ENCODE measurements at places on chromosomes 4 and X.

DNA sequence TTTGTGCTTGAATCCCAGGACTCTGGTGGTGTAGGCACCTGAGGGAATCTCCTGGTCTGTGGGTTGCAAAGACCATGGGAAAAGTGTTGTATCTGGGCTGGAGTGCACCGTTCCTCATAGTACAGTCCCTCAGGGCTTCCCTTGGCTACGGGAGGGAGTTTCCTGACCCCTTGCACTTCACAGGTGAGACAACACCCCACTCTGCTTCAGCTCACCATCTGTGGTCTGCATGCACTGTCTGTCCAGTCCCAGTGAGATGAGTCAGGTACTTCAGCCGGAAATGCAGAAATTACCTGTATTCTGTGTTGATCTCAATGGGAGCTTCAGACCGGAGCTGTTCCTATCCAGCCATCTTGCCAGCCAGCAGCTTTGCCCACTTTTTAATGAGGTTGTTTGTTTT lies 353.0 kb upstream of the IRS4 start:
- no peak for DNase-seq

GRCh38 chrX:140433582-140433981 lies 71.3 kb downstream of the SOX3 start:
- DNase-seq = no peak

DNA sequence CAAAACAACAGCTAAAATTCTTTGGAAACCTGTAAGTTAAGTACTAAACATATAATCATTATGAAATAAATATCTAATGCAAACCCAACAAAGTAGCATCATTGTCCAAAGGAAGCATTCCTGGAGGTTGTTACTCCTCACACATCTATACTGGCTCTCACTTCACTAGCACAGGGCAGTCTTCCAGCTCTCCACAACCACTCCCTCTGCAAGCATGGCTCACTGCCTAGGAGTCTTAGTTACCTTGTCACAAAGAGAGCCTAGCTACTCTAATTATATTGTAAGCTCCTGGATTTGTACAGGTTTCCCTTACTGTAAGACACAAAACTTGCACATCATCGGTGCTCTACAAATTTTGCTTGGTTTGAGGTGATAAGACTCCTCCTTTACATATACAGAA lies 76.1 kb downstream of the AMMECR1 start:
- no peak for DNase-seq

DNA sequence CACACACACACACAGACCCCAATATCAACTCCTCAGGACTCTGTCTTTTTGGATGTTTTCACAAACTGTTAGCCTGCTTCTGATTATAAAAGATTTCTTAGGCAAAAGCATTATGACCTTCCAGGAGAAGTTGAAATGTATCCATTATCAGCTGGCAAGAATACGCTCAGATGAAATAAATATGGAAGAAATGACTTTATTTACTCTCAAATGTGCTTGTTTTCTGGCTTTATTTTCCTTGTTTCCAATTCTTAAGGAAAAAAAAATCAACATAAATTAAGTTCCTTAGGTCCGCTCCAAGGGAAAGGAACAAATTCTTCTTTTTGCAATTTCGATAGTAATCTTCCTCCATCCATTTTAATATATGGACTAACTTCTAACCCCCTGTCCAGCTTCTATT lies 175.6 kb upstream of the HCCS start:
- no peak for DNase-seq

DNA sequence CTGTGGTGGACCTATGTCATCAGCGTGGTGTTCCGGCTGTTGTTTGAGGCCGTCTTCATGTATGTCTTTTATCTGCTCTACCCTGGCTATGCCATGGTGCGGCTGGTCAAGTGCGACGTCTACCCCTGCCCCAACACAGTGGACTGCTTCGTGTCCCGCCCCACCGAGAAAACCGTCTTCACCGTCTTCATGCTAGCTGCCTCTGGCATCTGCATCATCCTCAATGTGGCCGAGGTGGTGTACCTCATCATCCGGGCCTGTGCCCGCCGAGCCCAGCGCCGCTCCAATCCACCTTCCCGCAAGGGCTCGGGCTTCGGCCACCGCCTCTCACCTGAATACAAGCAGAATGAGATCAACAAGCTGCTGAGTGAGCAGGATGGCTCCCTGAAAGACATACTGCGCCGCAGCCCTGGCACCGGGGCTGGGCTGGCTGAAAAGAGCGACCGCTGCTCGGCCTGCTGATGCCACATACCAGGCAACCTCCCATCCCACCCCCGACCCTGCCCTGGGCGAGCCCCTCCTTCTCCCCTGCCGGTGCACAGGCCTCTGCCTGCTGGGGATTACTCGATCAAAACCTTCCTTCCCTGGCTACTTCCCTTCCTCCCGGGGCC lies 1.2 kb downstream of the GJB1 start:
- no peak for DNase-seq

DNA sequence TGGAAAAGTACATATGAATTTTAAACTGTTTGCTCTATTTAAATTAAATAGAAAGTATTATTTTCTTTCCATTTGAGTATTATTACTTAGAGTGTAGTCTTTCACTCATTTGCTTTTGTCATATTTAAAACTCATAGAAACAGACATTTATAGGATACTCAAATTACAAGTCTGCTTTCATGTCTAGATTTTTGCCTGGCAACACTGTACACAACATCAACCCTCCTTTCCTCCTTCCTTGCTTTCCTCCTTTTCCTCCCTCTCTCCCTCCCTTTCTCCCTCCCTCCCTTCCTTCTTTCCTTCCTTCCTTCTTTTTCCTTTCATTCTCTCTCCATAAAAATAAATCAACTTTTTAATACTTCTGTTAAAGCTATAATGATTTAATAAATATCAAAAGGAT lies 2361.2 kb downstream of the ARAP2 start:
- no peak for DNase-seq

- DNase-seq = no peak
These were observed 1088.8 kb downstream of the ADGRL3 start for GRCh38 chr4:62288808-62289541.

DNA sequence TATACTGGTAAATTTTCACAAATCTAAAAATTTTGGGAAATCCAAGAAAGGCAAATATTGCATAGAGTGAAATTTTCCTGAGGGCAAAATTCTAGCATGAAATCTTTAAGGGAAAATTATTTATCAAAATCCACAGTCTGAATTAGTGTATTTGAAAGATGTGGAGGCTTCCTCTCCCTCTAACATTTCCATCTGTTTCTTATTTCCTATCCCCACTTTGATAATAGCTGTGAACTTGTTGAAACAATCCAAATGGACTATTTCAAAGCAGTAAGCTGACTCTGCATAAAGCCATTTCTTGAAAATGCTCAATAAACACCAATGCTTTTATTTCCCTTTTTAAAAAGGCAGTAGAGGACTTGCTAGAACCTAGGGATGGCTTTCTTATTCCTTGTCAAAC lies 107.3 kb upstream of the PABPC4L start:
- DNase-seq = no peak

GRCh38 chrX:153571534-153571908 lies 27.4 kb downstream of the CCNQ start:
- no peak for DNase-seq

GRCh38 chr4:41216294-41217019 lies 2.1 kb upstream of the APBB2 start:
- peak; percentile 78 for DNase-seq

DNA sequence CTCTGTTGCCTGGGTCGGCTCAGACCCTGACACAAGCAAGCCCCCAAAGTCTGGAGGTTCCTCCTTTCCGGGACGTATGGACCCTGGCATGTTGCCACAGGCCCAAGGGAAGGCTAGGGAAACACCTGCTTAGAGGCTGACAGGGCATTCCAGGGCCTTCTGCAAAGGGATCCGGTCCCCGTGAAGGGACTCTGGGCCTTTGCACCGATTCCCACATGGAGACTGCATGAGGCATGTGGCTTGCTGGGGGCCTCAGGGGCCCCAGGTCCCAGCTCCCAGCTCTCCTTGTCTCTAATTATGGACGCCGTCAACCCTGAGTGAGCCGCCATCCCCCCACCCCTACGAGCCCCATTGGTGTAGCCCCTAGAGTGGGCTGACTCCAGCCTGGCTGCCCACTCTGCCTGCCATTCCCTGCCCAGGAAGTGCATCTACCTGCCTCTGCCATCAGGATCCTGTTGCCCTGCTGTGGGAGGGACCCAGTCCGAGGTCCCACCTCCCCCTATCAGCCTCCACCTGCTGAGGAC lies 4.2 kb upstream of the RGS12 start:
- DNase-seq = no peak

- peak; percentile 34 for DNase-seq
These were observed at the start of gene ARHGEF6 for GRCh38 chrX:136780763-136781162. Gene ARHGEF6, minus strand, starts transcription at chrX:136780932. Its CDS starts 50 bp downstream, at chrX:136780882.

- DNase-seq = no peak
These were observed 10.1 kb downstream of the SEC24D start for GRCh38 chr4:118825799-118826198.

GRCh38 chr4:41614519-41614918 lies 76.6 kb downstream of the LIMCH1 start:
- no peak for DNase-seq

DNA sequence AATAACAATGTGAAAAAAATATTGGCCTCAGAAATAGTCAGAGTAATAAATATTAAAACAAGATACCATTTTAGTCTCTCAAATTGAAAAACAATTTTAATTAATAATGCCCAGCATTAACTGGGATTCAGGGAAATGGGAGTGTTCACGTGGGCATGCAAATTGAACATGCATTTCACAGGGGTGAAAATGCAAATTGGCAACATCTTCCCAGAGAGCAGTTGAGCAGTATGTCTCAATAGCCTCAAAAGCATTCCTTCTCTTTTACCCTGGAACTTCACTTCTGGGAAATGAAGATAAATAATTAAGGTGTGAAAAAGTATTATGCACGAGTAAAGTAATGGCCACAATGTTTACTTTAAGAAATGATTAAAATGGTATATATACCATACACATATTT lies 21.3 kb downstream of the NOX1 start:
- DNase-seq = no peak

GRCh38 chr4:169313732-169314131 lies 43.0 kb upstream of the SH3RF1 start:
- DNase-seq = no peak

DNA sequence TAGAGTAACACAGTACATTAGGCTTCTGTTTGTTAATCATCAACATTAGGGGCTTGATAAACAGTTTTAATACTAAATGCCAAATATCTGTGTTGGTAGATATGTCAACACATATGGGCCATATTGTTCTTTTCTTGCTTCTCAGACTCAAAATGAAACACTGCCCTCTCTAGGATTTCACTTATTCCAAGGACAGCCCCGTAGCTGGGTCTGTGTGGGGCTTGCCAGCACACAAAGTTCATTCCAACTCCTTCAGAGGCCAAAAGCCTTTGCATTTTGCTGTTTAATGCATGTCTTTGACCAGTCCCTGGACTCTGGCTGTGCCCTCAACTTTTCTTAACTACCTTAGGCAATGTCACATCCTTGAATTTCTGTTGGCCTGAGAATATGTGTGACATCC lies 102.0 kb upstream of the ZNF827 start:
- no peak for DNase-seq

DNA sequence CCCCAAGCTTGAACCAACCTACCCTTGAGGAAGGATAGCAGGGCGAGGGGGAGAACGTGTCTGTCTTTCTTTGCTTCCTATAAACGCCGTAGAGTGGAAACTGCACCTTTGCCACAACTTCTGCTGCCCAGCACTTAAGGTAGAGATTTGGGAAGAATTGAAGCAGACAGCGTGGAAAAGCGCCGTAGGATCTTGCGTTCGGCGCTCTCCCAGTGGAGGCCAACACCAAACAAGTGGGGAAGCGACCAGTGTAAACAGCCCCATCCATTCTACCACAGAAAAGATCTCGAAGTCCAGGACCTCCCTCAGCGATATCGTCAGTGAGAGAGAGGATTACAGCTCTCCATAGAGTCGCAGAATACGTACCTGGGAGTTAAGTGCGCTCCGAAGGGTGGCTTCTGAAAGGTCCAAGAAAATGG lies 3.9 kb upstream of the NKX6-1 start:
- DNase-seq = no peak

DNA sequence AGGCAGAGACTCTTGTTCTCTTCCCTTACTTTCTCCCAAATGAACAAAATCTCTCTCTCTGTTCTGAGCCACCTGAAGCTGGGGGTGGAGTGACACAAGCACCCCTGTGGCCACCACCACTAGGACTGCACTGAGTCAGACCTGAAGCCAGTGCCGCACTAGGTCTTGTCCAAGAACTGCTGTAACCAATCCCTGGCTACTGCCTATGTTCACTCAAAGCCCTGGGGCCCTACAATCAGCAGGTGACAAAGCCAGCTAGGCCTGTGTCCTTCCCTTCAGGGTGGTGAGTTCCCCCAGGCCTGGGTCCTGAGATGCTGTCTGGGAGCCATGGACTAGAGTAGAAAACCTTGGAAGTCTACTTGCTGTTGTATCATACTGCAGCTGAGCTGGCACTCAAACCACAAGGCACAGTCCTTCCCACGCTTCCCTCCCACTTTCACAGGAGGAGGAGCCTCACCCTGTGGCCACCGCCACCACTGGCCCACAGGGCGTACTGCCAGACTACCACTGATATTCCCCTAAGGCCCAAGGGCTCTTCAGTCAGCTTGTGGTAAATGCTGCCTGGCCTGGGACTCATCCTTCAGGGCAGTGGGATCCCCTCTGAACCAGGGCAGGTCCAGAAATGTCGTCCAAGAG lies 119.1 kb downstream of the RTL9 start:
- no peak for DNase-seq

GRCh38 chrX:152601848-152602616 lies 35.7 kb upstream of the GABRQ start:
- DNase-seq = no peak

DNA sequence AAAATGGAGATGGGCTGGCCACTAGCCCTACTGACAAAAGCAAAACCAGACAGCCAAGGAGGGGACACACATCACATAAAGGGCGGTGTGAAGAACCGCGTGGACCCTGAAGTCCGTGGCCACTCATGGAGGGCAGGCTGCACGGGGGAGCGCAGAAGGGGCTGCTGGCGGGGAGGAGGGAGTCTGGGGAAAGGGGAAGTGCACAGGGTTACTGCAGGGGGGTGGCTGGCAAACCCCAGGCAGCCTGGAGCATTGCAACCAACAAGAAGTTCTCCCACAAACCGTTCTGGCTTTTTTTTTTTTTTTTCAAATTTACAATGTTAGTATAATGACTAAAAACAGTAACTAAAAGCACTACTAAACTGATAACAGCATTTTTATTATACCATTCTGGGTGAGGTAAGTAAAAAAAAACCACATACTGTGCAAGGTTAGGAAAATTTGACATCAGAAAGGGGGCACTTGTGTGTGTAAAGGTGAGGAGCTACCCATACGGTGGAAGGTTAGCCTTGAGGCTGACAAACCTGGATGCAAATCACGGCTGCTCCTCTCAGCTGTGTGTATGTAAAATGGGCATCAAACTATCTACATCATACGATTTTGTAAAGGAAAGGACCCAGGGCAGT lies 87.1 kb downstream of the TSPAN5 start:
- no peak for DNase-seq

GRCh38 chrX:40201329-40201885 lies 103.6 kb upstream of the BCOR start:
- no peak for DNase-seq

DNA sequence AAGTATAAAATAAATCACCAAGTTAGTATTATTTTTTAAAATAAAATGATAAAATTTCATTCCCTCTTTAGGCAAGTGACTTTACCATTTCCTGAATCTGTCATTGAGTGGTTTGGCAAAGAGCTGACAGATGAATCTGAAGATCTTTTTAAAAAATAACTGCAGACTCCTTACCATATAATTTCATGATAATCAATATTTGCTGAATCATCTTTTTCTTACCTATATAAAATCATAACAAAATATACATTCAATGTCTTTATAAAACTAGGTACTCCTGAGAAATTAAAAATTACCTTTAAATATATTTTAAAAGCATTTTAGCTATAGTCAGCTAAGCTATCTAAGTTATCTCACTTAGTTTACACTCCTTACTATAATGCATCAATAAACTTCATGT lies 17.2 kb downstream of the ANXA10 start:
- DNase-seq = no peak

GRCh38 chrX:20218836-20219505 lies 47.7 kb downstream of the RPS6KA3 start:
- DNase-seq = no peak
